ENCODE measurements at places on chromosomes 12 and 14. TPM values are rescaled to one million over a fixed set of nuclear protein-coding genes. Genes with fewer than 3 reads are reported as not detected.

PIANP gene
- 0.75 TPM for total RNA-seq

CORO1C gene
- total RNA-seq, result 174 TPM

TMTC3 gene
- total RNA-seq, result 14.1 TPM

CLEC2A gene
- not detected for total RNA-seq

TEX52 gene
- total RNA-seq, result not detected

WDHD1 gene
- total RNA-seq, result 10.0 TPM

LRTM2 gene
- not detected for total RNA-seq

CRACR2A gene
- total RNA-seq, result 1.1 TPM

MANSC4 gene
- total RNA-seq, result not detected

C12orf42 gene
- not detected for total RNA-seq

CHURC1 gene
- 81.2 TPM for total RNA-seq

All from A549 treated with AZD2906 at 1 μM for 4 hours (cell line).